ENCODE measurements at places on chromosomes 1 and 21.

DNA sequence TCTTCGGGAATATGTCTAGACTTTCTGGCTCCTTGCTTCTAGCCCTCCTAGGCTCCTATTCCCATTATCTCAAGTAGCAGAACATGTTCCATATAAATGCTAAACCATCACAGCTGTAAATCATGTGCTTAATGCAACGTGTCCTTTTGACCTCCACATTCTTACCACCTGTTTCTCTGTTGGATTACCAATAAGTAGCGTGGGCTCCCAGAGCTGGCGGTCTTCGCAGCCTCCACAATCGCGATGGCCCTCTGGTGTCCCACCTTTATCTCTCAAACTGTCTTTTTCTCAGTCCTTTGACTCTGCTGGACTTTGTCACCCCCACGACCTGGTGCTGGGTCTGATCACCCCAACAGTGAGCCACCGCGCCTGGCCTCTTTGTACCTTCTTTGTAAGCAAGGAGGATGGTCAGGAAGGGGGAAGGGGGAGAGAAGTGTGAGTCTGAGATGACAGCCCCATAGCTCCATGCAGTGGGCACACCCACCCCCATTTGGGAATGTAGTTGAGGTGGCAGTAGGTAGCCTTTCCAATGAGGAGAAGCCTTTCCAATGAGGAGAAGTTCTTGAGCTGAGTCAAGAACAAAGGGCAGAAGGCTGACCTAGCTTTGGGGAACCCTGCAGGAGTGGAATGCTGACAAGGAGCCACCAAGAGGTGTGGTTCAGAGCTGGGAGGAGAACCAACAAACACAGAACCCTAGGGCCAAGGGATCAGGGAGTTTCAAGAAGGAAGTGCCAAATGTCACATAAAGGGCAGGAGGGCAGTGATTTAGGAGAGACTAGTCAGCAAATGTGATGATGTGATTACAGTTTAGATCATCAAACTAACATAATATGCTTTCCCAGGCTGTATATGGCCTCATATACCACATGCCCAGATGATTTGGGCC, 14.2 kb downstream of the TRAF5 start:
- no peak for DNase-seq

GRCh38 chr21:44702973-44703730, 6.2 kb downstream of the KRTAP10-12 start:
- no peak for DNase-seq

DNA sequence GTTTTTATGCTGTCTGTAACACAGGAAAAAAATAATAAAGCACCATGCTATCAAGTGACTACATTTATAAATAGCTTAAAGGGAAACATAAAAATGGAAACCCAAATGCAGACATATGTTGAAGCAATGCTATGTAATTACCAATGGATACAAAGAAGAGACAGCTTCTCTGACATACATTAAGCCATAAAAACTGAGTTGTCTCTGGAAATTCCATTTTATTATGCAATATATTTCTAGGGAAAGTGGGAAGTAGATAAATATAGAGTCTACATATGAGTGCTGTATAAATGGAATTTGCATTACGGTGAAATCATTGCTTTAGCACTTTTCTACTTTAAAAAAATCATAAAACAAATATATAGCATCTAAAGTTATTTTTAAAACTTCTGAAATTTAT, 135.2 kb upstream of the COL11A1 start:
- DNase-seq: no peak

DNA sequence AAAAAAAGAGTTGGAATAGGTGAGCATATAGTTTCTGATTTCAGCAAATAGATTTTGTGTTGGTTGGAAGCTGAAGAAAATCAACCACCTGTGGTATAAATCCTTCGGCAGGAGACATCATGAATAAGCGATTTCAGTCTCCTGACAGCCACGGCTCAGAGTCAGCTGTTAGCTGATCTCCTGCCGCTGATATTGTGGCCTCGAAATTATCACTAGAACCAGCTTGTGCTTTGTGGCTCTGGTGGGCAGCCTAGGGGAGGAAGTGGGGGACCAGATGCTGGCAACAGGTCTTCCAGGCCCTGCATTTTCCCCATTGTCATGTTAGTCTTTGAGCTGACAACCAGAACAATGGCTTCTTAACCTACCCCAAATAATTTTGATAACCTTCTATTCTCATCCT, 842 bp upstream of the GCSAML start:
- DNase-seq: no peak

GRCh38 chr1:60893136-60893930, 189.0 kb upstream of the NFIA start:
- no peak for DNase-seq

DNA sequence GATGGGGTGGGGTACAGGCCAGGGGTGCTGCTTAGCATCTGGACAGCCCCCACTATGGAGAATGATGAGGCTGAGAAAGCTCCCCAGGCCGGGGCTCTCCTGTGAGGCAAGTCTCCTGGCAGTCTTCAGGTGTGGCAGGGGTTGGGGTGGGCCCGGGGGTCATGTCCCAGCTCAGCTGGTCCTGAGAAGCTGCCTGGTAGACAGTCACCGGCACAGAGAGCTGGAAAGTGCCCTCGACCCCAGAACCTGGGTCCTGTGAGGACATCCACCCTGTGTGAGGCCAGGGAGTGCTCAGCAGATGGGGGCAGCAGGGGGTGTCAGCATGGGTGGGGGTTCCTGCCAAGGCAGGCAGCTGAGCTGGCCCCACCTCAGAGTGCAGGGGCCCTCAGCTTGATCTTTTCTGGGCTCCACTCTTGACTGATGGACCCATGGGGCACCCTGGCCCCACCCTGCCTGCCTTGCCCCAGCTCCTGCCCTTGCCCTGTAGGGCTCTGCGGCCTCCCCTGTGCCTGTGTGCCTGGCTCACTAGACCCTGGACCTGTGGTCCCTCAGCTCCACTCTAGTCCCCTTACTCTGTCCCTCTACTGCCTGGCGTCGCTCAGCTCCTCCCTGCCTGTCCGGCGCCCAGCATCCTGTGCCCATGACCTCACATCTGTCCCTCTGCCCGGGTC, 5.8 kb downstream of the IBA57 start:
- no peak for DNase-seq

All from activated naive CD4-positive, alpha-beta T cell treated with anti-CD3 and anti-CD28 coated beads, Interleukin-2, amount 10 ng/mL, durations not matched to agents 7 days and 5 days (primary cell).